ENCODE measurements at places on chromosomes 6 and 20.

- DNase-seq = no peak
Measured at GRCh38 chr20:37299718-37300528, 10.5 kb downstream of the MANBAL start.

GRCh38 chr6:169251371-169251802, 2.3 kb downstream of the THBS2 start:
- no peak for DNase-seq

- DNase-seq = no peak
Measured at GRCh38 chr6:123635144-123635543, 1.6 kb downstream of the TRDN start.

- no peak for DNase-seq
Measured at GRCh38 chr6:56348578-56348977, 101.2 kb upstream of the COL21A1 start.

DNA sequence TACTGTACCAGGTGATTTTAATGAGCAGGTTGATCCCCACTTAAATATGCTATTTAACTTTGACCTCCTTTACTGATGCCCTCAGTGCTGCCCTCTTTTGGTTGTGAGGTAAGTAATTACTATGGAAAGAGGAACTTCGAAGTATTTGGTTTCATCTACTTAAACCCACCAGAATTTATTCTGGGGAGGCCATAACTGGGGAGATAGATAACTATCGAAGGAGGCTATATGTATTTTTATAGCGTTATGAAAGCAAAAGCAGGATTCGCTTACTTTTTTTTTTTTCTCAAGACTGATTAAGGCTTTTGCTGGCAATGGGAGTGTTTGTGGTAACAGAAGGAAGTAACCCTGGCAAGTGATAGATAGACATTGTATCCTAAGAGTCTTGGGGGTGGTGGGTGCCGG, 168.9 kb upstream of the CENPW start:
- DNase-seq = no peak

GRCh38 chr6:163423696-163424095, 9.2 kb downstream of the QKI start:
- no peak for DNase-seq

DNA sequence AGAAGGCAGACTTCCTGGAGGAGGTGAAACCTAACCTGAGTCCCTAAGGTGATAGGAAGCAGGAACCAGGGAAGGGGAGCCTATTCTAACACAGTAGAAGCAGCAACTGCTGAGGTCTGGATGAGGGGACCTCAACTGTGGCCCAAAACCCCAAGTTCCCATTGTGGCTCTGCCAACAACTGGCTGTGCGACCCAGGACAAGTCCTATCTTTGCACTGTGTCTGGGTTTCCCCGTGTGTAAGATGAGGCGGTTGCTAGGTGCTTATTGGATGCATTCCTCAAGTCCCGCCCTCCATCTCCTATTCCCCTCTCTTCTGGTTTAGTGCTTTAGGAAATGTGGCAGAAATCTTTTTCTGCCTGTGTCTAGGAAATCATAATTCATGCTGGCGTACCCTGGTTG, 52.2 kb upstream of the TTPAL start:
- DNase-seq = no peak

DNA sequence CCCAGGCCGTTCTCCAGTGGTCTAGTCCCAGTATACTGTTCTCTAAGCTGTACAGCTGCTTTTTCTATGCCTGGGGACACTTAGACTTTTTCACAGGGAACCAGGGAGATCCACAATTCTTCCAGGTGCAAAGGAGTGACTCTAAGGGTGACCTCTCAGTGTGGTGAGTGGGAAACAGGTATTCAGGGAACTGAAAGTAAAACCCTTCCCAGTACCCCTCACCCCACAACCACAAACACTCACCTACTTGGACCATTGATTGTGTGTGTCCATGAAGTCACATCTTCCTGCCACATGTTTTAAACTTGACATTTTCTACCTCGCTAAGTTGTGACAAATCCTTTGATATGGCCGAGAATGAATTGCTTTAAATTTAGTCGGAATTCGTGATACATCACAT, 183.6 kb downstream of the CLIC5 start:
- no peak for DNase-seq

DNA sequence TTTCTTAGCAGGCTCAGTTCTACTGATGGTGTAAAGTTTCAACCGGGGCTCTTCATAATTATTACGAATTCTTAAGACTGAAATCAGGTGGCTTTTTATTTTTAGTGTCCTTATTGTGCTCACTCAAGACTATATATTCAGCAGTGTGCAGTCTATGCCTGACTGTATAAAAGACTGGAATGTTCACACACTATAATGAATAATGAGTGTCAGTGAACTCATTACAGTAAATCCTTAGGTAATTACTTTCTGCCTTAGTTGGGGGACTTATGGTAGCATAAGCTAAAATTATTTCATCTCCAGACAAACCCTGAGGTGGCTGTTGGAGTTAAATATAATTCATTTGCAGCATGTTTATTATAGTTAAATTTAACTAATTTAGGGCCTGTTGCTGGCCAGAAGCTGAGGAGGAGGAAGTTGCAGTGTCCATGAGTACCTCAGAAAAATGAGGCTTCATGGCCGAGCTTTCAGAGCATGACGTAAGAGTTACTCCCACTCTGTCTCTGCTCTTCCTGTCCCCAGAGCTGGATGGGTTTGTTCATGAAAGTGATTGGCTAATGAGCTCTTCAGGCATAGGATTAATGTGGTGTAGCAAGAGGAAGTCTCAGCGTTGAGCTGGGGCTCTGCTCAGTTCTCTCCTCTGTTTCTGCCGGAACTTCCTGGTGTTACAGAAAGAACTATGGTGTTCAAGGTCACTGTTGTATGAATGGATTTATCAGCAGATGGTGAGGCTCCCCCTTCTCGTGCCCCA, 335.7 kb downstream of the NRN1 start:
- DNase-seq = peak; percentile 34

DNA sequence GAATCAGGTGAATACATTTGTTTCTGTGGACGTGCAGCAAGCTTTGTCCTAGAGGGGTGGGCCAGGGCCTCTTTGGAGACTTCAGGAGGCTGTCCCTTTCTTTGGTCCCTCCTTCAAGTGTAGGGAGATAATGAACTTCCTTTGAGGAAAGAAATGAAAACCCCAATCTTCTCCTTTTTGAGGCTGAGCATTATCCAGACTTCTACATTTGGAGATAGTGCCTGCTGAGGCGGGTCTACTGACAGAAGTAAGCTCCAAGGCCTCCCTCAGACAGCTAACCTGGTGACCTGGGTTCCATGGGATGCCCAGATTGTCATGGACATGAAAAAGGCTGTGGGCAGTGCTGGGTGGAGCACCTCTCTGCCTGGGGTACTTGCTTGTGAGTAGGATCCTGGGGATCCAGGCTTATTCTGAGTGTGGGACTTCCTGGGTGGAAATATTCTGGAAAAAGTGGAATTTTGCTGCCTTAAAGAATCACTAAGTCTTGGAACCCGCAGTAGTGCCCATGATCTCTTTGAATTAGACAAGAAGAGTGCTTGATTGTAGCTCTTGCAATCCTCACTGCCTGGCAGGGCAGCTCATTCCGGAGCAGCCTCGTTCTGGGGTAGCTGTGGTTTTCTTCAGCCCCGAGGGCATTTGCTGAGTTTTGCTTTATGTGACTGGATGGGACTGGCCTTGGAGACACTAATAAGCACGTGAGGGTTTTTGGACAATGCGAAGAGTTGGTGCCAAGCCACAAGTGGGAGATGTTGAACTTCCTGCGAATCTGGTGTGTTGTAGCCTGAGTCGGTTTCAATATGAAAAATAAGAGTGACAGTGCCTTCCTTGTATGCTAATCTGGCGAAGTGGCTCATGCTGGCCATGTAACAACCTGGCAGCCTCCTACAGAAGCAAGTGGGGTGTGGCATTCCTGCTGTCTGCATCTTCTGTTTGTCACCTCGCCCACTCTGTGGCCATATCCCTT, 28.1 kb downstream of the SNRNP48 start:
- DNase-seq = no peak

DNA sequence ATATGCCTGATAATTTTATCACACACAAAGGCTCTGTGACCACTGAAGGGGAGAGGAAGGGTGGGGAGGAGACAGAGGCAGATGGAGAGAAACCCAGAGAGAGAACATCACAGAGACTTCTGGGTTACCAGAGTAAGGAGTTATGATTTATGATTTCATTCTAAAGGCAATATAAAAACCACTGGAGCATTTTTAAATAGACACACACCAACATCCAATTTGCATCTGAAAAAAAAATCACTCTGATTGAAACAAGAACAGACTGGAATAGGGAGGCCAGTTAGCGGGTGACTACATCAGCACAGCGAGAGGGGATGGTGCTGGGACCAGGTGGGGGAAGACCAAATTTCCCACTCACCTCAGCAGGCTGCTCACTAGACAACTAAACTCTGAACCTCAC, 104.8 kb downstream of the AGPAT4 start:
- DNase-seq = no peak

DNA sequence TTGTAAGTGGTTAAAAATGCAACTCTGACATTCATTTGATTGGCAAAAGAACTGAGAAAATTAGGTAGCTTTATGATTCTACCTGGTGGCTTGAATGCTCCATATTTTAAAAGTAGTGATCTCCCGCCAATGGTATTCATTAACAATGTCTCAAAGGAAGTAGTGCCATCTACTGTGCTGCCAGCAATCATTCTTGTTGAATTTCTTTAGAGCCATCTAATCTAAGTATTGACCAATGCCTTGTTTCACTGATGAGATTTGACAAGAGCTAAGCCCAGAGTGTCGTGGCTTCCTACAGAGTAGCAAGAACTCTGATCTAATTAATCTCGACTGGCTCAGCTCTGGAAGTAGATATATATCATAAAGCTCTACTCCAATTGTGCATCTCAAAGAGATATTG, 696.7 kb downstream of the C6orf118 start:
- DNase-seq = no peak

DNA sequence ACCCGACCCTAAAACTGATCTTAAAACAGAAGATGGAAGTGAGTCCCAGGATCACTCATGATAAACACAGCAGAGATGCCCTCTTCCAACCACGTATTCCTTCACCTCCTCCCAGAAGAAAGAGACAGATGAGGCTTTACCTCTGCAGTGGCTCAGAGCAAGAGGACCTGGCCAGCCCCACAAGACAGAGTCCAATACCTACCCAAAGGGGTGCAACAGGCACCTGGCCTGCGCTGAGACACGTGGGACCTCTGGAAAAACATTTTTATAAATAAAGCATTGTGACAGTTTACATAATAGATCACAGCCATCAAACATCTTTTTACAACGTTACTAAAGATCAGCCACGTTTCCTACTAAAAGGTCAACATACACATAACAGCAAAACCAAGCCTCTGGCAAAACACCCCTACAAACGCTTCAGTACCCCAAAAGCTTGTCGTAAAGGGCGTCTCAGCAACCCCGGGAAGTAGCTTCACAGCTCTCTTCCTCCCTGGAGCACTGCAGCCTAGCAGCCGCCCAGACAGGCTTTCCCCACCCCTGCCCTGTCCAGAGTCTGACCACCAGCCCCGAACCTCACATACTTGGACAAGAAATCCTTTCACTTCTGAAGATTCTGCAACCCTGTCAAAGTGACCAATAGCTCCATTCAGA, 2.9 kb downstream of the TAF4 start:
- DNase-seq = no peak

DNA sequence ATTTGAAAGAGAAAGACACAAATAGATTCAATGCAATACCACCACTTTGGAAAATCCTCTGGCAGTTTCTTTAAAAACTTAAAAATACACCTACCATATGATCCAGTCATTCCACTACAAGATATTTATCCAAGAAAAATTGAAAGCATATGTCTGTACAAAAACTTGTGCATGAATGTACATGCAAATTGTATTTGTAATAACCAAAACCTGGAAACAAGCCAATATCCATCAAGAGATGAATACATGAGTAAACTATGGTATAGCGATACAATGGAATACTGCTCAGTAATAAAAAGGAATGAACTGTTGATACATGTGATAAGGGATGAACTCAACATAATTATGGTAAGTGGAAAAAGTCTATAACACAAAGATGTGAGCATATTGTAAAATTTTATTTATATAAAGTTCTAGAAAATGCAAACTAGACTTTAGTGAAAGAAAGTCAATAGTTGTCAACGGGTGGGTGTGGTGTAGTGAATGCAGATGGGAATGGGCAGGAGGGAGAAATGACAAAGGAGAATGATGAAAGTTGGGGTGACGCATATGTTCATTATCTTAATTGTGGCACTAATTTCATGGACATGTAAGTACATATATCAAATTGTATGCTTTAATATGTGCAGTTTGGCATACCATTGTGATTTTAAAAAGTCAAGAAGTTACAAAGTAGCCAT, 347.5 kb downstream of the SAMD5 start:
- no peak for DNase-seq
